Right renal cortex interstitium (tissue), 3 donors: ENCODE measurements at places on chromosomes 5 and 9.

DNA sequence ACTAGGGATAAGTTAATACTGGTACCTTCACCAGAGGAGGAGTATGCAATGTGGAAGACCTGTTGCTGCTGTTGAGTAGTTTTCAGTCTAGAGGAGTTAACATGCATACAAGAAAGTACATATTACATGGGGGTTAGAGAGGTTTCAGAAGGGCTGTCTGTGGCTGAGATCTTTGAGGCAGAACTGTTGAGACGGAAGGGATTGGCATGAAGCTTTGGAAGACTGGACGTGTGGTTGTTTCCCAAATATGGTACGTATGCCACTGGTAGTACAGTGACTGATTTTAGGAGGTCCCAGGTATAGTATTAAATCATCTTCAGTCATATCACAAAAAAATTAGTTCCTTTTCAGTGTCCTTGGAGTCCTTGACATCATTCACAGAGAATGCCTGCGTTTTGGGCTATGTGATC, 17.6 kb downstream of the TNFAIP8 start:
- no peak for DNase-seq

DNA sequence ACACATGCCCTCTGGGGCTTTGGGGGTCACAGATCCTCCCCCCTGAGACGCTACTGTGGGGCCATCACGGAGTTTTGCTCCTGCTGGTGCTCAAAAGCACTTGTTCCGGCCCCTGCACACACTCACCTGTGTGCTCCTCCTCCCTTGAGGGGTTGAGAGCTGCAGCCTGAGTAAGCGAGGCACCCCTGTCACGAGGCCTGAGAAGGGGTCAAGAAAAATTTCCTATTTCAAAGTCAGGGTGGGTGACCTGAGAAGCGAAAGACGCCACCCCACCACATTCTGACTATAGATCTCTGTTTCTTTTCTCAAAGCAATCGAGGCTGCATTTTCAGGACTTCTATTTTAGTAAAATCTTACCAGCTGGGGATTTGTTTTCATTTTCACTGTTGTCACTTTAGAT, 138.5 kb downstream of the DCP2 start:
- DNase-seq: no peak

GRCh38 chr9:130142641-130143040, 29.6 kb upstream of the NCS1 start:
- DNase-seq: no peak

GRCh38 chr5:73865315-73865714, 239.3 kb downstream of the ARHGEF28 start:
- DNase-seq: no peak

DNA sequence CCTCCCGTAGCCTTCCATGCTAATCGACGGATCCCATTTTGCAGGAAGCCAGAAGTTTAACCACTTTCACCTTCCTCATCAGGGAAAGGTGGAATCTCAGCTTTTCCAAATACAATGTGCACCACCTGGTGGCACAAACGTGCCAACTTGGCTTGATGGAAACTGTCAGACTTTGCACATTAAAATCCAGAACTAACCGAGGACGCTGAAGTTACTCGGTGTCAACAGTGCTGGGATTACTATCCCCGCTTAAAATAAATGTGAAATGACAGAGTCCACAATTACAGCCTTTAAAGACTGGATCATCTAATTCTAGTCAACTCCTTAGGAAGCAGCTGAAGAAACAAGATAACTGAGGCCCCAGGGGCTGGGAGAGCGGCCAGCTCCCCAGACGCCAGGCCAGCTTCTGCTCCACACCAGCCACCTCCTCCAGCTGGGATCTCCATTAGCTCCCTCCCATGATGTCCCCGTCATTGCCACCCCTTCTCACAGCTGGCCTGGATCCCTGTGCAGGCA, 50.1 kb upstream of the RETREG1 start:
- DNase-seq: no peak

DNA sequence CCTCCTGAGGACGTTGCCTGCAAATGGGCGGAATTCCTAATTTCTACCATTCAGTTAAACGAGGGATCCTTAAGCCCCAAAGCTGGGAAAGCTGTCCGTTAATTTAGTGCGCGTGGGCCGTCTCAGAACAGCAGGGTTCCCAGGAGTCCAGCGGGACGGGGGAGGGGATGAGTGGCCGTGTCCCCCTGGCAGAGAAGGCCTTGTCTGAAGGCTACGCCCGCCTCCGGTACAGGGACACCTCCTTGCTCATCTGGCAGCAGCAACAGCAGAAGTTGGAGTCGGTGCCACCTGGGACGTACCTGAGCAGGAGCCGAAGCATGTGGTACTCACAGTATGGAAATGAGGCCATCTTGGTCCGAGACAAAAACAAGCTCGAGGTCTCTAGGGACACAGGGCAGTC, 1.3 kb downstream of the BRD3OS start:
- no peak for DNase-seq

GRCh38 chr9:127509955-127510299, 58.6 kb downstream of the LRSAM1 start:
- DNase-seq: no peak

DNA sequence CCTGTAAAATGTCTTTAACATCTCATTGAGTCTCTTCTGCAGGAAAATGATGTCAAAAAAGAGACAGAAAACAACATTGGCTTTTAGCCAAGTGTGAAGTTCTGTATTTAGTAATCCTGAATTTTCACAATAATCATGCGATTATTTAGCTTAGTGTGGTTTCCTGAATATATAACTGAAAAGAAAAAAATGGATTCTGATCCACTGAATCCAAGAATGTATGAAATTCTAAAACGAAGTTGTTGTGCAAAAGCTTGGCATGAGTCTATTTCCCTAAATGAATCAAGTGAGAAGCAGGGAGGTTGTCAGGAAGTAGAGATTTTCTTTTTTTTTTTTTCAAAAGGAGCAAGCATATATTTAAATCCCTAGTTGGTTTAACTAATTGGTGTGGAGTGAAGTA, 145.9 kb upstream of the CDH6 start:
- DNase-seq: no peak

DNA sequence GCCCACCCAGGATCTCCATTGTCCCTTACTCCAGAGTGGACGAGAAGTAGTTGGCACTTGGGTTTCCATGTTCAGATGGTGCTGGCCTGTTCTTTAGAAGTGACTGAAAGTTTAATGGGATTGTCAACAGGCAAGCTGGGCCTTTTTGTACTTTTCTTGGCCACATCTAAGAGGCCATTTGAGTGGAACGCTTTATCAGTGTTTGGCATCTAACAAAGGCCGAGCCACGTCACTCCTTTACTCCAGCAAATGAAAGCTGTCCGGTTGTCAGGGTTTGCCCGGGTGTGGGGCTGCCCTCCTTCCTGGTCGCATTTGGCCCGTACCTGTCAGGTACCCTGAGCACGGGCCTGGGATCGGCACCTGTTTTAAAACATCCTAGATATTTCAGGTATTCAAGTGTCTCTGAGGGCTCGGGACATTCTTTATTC, 71.5 kb downstream of the RCL1 start:
- DNase-seq: no peak

DNA sequence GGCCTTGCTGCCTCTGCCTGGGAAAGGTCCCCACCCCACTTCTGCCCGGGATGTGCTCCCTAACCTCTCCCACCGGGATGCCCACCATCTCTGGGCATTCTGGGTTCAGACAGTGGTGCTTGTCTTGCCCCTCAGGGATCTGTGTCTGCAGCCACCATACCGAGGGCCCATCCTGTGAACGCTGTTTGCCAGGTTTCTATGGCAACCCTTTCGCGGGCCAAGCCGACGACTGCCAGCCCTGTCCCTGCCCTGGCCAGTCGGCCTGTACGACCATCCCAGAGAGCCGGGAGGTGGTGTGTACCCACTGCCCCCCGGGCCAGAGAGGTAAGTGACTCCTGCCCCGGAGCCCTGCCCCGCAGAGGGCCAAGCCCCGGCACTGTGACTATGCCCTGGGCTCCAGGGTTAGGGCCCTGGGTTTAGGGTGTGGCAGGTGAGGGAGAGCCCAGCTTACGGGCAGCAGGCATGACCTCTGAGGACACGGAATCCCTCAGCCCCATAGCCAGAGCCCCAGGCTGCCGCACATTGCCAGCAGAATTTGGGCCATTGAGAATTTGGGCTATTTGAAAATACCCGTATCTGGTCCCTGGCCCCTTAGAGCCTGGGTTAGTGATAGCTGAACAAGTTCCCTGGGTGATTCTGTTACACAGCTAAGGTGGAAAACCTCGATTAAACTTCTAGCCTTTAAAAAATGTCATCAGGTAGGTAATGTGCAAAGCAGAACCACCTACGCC, 35.3 kb upstream of the AIF1L start:
- no peak for DNase-seq

- DNase-seq: no peak
Observed at GRCh38 chr5:132456296-132456986, 34.1 kb downstream of the IRF1 start.

DNA sequence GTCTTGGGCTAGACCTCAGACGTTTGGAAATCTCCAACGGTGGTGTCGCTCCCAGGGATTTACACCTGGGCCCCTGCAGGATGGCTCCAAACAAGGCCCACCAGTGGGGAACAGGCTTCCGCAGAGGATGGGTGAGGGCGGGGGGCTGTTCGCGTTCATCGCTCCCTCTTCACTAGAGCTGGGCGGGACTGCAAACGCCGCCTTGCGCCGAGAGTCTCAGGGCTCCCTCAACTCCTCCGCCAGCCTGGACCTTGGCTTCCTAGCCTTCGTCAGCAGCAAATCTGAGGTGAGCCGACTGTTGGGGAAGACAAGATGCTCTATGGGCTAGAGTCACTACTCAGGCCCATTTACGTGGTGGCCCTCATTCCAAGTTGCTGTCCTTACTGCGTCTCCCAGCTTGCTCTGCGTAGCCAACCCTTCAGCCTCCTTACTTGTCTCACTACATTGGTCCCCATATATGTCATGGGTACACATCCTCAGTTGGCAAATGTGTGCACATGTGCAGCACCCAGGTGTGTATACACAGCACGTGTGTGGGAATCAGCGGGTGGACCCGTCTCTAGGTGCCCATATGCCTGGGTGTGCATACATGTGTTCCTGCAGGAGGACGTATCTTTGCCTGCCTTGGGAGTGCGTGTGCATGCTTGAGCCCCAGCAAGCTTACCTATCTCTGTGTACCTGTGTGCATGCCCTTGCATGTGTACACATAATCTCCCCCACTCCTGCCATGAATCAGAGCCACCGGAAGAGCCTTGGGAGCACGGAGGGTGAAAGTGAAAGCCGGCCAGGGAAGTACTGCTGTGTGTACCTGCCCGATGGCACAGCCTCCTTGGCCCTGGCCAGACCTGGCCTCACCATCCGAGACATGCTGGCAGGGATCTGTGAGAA, 10.5 kb downstream of the RGS14 start:
- no peak for DNase-seq

GRCh38 chr5:55521881-55522280, 12.9 kb downstream of the PLPP1 start:
- no peak for DNase-seq

DNA sequence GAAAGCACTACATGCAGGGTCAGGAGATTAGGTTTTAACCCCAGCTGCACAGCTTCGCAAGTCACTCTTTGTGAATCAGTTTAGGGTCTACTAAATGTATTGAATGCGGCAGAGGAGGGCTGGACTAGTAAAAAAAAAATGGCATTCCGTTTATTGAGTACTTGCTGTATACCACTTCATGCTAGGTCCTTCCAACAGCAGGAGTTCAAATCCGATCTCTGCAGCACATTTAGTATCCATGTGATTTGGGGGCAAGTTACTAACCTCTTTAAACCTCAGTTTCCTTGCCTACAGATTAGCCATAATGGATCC, 204.4 kb downstream of the SNCAIP start:
- DNase-seq: no peak

DNA sequence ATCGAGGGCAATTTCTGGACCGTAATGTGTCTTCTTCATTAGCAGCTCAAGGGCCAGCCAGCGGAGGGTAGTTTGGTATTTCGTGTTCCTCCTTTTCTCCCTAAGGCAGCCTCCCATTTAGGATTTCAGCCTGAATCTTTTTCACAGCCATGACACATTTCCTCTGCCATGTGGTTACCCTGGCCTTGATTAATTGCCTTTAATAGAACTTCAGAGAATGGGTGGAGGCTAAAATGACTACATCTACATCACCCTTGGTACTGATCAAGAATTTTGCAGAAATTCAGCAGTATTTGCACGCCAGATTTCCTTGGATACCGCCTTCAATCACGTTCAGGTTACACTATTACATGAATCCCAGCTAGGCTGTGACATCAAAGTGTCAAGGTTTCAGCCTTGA, 58.0 kb downstream of the ADAMTS16 start:
- DNase-seq: no peak
